ENCODE measurements at places on chromosomes 4 and X.

- no peak for DNase-seq
These were observed 5.3 kb downstream of the HCFC1 start for GRCh38 chrX:153966283-153966688.

GRCh38 chr4:113423631-113424030 lies 337.9 kb downstream of the CAMK2D start:
- DNase-seq, result no peak

GRCh38 chrX:110746014-110746413 lies 49.6 kb downstream of the CHRDL1 start:
- no peak for DNase-seq

GRCh38 chr4:20106921-20107320 lies 144.8 kb upstream of the SLIT2 start:
- DNase-seq, result no peak

- DNase-seq, result no peak
These were observed 129.6 kb upstream of the MED14 start for GRCh38 chrX:40864972-40865371.

DNA sequence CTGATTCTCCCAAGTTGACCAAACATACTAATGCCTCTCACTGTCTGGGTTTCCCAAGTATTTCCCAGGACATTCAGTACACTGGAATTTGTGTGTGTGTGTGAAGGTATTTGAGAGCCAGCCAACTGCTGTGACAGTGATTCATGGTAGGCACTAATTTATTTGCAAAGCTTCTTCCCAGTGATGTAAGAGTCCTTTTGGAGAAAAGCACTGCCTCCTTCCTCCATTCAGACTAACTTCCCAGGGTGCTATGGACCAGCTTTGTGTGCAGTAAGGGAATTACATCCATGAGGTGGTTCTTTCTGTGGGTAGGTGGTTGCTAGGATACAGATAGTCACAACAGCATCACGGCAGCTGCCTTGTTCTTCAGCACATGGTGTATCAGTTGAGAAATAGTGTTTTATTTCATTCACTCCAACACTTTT lies 8.7 kb downstream of the EGF start:
- DNase-seq, result no peak
